ENCODE measurements at places on chromosomes 2 and 18.

- no peak for DNase-seq
Observed at GRCh38 chr2:33478968-33479731, 2.7 kb downstream of the RASGRP3 start.

DNA sequence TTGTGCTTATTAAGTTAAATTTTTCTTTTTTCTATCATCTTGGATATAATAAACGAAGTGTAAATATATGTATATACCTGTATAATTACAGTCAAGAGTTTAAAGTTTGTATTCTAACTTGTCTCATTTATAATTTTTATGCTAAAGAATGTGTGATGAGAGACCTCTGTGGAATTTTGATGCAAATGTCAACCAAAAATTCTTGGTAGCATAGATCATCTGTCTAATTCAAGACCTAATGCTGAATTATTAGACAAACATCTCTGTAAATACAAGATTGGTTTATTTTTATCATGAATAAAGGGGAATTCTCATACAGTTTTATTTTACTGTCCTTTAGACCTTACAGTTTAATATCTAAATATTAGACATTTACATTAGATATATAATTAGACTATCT, 149.2 kb upstream of the VWC2L start:
- no peak for DNase-seq

DNA sequence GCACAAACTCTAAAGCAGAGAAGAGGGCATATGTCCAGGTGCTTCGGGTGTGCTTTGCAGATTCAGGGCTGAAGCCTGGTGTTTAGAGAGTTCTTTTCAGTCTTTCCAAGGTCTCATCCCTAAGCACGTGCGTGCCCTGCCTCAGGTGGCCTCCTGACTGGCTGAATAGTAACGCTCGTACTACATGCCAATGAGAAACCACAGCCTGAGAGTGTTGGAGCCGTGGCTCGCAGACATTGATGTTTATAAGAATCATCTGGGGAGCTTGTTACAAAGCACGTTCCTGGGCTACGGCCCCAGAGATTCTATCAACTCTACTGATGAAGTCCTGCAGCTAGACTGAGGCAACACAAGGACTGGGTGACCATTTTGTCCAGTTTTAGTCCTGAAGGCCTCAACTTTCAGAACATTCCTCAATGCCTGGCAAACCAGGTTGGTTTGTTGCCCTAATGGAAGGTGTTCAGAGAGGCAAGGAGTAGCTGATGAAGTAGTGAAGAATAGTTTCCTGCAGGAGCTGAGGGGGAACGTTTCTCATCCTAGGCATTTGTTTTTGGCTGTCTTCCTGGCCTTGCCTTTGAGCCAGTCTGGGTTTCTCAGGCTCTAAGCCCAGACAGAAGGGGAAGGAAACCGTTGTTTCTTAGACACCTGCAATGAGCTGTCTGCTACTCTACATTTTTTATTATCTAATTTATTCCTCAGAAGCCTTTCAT, 31.5 kb upstream of the HAAO start:
- DNase-seq, result no peak

- DNase-seq, result no peak
Observed at GRCh38 chr2:64421201-64421600, 32.8 kb upstream of the LGALSL start.

DNA sequence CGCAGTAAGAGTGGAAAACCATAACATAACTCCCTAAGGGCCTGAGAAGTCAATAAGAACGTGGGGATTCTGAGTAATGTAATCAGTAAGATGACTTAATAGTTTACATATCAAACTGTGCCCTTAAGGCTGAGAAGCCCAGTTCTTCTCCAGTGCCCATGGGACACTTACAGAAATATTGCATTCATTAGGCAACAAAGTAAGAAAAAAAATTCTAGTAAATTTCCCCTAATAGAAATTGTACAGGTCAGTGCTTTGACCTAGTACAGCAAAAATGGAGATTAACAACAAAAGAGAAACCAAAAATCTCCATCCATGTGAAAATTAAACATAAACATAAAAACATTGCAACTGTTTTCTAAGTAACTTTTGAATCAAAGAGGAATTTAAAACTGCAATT, 139.8 kb upstream of the HS6ST1 start:
- DNase-seq, result no peak

DNA sequence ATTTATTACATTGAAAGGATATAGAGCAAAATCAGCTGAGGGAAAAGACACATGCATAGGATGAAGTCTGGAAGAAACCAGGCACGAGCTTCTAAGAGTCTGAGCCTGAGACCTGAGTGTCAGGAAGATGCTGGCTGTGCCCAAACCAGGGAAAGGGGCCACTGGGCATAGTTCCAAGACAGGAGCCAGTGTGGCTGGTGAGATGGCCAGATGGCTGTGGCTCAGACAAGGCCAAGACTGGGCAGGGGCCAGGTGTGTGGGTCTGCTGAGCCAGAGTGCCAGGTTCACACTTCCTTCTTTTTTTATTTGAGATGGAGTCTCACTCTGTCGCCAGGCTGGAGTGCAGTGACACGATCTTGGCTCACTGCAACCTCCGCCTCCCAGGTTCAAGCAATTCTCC, 95.5 kb upstream of the ATG16L1 start:
- no peak for DNase-seq

- DNase-seq, result no peak
Observed at GRCh38 chr2:88451811-88452564, 505 bp downstream of the FOXI3 start.

DNA sequence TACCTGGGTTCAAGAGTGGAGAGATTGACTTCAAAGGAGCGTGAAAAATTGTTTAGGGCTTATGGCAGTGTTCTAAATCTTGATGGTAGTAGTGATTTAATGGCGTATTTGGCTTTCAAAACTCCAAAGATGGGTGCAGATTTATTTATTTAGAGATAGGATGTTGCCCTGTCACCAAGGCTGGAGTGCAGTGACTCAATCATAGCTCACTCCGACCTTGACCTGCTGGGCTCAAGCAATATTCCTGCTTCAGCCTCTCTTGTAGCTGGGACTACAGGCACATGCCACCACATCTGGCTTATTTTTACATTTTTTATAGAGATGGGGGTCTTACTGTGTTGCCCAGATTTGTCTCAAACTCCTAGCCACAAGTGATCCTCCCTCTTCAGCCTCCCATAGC, 52.5 kb downstream of the FAM117B start:
- DNase-seq, result no peak

- no peak for DNase-seq
Observed at GRCh38 chr2:215465256-215465655, 29.4 kb upstream of the FN1 start.

DNA sequence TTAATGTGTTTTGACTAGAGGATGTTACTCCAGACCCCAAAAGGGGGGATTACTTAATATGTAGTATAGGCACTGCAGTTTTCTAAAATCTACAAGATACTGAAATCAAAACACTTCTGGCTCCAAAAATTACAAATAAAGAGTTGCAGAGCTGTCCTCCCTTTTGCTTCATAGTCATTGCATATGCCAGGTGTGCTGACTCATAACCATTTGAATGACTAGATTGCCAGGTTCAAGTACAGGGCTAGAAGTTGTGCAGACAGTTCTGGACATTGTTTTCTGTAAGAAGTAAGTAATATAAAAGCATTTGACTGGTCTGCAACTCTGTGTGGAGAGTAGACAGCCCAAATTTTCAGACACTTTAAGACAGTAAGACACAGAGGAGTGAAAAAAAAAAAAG, 6.7 kb downstream of the CWC22 start:
- no peak for DNase-seq

DNA sequence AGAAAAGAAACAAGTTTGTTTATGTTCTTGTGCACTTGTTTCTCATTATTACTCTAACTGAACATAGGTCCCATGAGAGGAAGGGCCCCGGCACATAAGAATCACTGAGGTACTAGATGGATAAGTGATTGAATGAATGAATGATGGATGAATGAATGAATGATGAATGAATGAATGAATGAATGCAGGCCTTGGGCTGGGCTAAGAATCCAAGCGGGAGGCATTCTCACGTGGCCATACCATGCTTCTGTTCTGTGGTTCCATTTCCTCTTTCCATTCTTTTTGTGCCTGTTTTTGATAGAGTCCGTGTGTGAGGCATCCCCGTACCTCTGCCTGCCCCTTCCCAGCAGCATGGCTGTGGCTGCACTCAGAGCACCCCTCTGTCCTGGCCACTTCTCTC, 94.8 kb downstream of the SH3BP4 start:
- DNase-seq, result no peak

GRCh38 chr2:237296756-237297155, 117.2 kb downstream of the COL6A3 start:
- no peak for DNase-seq

DNA sequence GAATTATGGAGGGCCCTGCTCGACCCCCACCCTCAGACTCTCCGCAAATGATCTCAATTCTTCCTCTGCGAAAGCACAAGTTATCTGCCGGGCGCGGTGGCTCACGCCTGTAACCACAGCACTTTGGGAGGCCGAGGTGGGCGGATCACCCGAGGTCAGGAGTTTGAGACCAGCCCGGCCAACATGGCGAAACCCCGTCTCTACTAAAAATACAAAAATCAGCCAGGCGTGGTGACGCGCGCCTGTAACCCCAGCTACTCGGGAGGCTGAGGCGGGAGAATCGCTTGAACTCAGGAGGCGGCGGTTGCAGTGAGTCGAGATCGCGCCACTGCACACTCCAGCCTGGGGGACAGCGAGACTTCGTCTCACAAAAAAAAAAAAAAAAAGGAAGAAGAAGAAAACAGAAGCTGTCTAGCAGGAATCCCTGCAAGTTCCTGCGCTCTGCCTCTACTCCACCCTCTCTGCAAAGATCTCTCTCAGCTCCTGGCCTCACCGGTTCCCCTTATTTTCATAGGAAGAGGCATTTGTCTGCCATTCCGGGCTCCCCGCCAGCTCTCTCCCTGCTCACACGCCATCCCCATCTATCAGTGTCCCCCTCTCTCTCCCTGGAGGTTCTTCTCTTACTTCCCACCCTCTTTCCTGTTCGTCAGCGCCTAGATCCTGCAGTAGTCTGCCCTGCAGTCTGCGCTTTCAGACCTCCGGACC, 13.5 kb upstream of the COLEC12 start:
- no peak for DNase-seq

DNA sequence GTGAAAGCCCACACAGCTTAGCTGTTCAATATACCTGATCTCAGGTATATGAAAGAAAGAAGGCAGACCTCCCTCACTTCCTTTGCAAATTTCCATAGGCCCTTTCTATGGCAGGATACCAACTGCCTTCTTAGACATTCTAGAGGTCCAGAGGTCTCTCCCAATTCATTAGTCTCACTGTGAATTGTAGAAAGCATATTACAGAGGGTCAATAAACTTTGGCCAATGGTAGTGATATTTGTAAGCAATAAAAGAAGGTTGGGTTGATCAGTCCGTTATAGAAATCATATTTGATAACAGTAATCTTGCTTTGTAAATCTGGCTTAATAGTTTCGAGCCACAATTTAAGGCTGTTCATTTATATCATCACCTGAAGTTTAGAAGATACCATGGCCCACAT, 50.7 kb upstream of the ATP8B1 start:
- no peak for DNase-seq

- no peak for DNase-seq
Observed at GRCh38 chr2:113720167-113720566, 36.3 kb downstream of the SLC35F5 start.

DNA sequence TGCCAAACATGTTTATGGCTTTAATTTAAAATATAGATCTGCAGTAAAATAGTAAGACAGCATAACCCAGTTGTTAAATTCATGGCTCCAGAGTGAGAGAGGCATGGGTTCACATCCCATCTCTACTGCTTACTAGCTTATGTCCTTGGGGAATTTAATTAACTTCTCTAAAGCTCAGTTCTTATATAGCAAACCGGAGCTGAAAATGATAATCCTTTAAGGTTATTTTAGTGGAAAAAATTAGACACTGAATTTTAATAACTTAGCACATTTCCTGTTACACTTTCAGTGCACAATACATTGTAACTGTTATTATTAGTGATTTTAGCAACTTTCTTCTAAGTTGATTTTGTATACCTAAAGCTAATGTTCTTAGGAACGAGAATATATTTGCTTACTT, 14.8 kb downstream of the SCN9A start:
- no peak for DNase-seq

DNA sequence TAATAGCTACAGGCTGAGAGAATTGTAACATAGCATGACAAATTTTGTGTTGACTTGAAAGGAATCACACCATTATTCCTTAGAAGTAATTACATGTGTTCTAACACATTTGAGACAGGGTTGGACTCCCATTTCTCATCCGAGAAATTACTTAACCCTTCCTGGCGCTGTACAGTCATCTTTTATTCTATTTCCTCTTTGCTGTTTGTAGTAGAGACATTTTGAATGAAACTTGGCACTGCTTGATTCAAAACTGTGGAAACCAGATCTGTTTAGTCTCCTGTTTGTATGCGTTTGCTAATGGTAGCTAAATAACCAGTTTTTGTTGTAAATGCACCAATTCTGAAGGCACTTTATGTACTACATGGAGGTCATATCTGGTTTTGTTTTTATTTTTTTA, 231.9 kb downstream of the ALPK2 start:
- no peak for DNase-seq

- DNase-seq, result no peak
Observed at GRCh38 chr18:46176001-46176400, 71.8 kb downstream of the HAUS1 start.

- no peak for DNase-seq
Observed at GRCh38 chr2:109410039-109410815, 203.5 kb downstream of the SEPTIN10 start.

- DNase-seq, result no peak
Observed at GRCh38 chr2:230703514-230703913, 9.1 kb upstream of the CAB39 start.

DNA sequence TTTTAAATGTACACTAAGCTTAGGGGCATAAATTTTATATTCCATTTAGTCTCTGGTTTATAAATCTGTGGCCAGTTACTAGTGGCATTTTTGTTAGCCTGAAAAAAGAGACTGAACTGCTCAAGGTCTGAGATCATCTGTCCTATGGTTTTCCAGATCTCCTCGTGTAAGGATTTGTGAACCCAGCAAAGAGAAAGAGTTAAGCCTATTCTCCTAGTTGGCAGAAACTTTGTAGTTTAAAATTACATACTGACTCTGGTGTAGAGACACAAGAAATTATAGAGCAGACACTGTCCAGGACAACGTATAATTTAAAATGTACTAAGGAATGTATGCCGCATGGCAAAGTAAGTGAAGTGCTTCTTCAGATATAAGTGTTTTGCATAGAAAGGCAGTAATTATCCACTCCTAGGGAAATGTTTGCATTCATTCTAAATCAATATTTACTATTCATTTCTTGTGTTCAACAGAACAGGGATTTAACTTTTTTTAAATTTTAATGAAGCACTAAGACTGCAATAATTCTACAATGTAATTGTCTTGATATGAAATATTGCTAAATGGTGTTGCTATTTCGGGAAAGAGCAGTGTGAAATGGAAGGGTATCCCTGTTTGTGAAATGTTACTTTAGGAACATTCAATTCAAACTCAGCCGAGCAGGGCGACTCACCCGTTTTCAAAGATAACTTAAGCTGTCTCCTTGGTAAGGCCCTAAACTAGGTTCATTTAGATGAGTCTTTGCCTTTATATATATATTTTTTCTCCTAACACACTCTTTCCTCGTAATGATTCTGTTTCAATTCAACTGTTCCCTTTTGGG, 508.4 kb upstream of the ZEB2 start:
- no peak for DNase-seq
